Body of pancreas (tissue), 4 donors: ENCODE measurements at places on chromosomes 7 and 10. TPM values are rescaled to one million over a fixed set of nuclear protein-coding genes. Genes with fewer than 3 reads are reported as not detected.

RELN gene
- total RNA-seq = 0.33 TPM

MAGI2 gene
- total RNA-seq = 3.9 TPM

INSYN2A gene
- total RNA-seq = not detected

SOSTDC1 gene
- total RNA-seq = not detected

CPN1 gene
- total RNA-seq = not detected

FAM170B gene
- not detected for total RNA-seq

MCM10 gene
- 0.26 TPM for total RNA-seq

ZNF467 gene
- total RNA-seq = 9.9 TPM

CH25H gene
- total RNA-seq = 1.0 TPM

LDB3 gene
- 0.78 TPM for total RNA-seq
